ENCODE measurements at places on chromosomes 4 and X. TPM values are rescaled to one million over a fixed set of nuclear protein-coding genes. Genes with fewer than 3 reads are reported as not detected.

DNA sequence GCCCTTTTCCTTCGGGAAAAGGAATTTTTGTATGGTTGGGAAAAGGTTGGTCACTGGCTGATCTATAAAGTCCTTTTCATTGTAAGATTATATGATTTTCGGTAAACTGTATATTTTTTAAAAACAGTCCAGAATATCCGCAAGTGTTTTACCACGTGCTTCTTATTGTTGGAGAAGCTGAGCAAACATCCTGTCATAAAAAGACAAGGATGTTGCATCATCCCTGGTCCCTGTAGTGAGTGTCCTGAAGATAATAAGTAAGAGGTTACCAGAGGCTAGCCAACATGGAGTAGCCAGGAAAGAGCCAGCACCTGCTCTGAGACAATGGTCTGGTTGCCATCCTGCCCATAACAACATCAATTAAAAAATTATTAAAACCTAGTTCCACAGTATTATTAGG, 5.1 kb downstream of the CXCL9 start:
- DNase-seq, result no peak

DNA sequence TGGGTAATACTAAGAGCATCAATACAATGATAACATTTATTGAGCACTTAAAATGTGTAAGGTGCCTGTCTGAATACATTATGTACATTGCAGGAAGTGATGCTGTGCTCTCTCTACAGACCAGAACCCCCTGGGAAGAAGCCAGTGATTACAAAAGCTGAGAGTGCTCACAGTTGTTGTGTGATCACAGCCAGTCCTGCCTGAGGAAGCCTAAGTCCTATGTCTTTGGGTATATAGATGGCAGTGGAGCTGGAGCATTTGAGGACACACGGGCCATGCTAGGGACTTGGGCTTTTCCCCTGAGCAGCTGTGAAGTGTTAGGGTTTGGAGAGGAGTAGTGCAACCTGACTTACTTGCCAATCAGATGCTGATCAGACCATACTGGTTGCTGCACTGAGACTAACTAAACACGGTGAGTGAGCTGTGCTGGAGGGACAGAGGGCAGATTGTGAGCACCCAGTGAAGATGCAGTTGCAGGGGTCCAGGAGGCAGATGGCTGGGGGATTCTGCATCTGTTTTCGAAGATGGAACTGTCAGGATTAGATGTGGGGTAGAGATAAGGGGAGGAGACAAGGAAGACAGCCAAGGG, 60.8 kb upstream of the TBC1D14 start:
- DNase-seq, result no peak

DNA sequence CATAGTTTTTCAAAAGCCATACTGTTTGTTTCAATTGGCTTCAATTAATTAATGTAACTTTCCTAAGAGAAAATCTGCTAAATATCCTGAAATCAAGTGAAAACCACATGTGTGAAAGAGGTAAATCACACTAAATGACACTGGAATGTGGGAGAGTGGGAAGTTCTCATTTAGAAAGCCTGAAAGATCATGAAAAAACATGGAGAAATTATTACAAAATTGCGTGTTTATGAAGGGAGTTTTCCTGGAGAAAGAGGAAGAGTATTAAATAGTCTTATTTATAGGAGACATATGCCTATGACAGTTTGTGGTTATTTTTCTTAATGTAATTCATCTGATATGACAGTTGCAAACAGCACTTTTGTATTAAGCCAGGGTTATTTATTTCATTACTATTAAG, 183.7 kb downstream of the DKK2 start:
- DNase-seq, result no peak

DNA sequence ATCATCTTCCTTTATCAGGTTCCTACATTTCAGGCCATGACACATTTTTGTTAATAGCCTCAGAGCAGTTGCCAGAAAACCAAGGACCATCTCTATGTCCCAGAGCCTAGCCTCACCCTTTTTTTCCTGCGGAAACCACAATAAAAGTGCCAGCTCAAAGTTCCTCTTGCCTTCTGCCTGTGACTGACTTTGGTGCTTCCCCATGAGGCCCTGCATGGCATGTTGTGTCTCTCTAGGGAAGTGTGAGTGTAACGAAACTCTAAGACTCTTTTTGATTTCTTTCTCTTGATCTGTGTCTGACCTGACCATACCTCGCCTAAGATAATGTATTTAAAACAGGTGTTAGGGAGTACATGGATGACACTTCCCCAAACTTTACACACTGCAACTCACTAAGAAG, 642.3 kb upstream of the BOD1L1 start:
- no peak for DNase-seq

- no peak for DNase-seq
Observed at GRCh38 chr4:2442175-2442993, 23.6 kb downstream of the CFAP99 start.

DNA sequence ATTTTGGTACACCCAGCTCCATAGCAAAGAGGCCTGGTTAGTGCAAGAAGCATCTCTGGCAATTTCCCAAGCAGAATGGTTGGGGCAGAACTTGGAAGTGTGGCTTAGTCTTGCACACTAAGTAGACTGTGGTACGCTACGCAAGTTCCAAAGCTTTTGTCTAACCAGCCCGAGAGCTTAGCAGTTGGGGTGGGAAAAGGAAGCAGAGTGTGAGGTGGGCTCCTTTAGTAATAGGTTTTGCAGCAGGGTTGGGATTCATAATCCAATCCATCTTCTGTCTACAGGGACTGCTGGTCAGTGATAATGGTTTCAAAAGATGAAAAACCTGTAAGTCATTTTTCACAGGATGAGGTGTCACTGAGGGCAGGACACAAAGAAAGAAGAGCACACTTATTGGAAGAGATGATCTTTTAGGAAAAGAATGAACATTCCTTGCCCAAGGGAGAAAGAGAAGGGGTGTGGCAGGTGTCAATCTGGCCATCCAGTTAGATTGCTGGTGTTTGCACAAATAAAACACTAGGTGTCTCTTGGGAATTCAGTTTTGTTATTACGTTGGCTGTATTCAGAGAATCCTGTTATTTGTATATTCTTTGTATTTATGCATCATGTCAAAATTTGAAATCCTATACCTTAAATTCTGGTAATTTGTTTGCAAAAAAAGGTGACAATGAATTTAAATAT, 244.3 kb downstream of the GPAT3 start:
- DNase-seq, result no peak

DNA sequence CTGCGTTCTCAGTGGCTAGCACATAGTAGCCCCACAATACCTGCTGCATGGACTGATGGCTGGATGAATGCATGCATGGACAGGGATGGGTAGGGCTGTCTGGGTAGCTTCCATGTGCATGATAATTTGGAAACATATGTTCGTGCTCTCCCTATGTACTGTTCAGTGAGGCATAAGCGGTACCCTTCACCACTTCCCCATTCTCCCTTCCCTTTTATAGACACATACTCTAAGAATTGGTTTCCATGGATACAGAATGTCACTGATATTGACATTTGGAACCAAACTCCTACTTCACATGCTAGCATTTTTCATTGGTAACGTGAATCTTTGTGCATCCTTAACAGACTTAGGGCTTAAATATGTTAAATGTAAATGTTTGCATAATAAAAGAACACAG, 20.4 kb downstream of the USP46 start:
- DNase-seq, result no peak

GRCh38 chr4:13918110-13918509, 290.6 kb upstream of the BOD1L1 start:
- DNase-seq, result peak; percentile 30

GRCh38 chrX:104961926-104962325, 258.6 kb downstream of the TEX13A start:
- no peak for DNase-seq

DNA sequence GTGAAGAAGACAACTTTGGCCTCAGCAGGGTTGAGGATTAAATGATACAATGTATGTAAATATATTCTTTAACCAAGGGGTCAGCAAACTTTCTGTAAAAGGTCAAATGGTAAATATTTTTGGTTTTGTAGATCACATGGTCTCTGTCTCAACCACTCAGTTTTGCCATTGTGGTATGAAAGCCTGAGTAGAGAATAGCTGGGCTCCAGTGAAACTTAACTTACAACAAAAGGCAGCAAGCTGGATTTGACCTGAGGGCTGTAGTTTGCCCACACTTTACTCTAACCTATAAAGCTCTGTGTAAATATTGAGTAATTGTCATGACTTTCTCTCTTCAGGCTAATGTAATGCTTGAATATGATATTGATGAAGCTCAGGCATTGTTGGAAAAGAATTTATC, 19.6 kb downstream of the VBP1 start:
- DNase-seq, result no peak

- DNase-seq, result no peak
Observed at GRCh38 chrX:150871341-150871811, 27.1 kb downstream of the CD99L2 start.

DNA sequence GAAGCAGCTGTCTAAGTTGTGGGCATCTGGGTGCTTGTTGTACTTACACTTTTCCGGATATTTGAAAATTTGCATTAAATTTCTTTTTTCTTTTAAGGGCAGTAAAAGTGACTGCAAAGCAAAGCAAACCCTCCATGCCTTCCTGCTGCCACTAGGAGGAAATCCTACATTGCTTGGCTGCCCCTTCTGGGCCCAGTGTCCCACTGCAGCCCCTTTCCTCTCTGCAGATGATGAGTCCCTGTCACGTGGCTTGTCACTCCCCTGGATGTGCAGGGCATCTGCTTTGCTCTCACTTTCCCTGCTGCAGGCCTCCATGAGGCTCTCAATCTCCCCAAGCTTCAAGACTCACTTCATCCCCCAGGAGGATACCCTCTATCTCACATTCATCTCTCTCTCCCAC, 12.7 kb downstream of the TSR2 start:
- no peak for DNase-seq

DNA sequence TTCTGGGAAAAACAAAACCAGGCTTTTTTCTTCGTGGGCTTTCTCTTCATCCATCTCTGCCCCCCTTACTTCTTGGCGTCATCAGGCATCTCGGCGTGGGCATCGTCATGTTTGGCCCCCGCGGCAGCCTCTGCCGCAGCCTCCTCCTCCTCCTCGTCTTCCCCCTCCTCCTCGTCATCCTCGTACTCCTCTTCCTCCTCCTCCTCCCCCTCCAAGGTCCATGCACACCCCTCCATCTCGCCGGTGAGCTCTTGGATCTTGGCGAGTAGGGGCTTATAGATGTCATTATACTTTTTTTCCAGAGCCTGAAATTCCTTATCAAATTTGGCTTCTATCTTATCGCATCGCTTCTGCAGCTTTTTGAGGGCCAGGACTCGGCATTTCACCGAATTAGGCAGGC, 488 bp downstream of the NAP1L5 start:
- peak; percentile 60 for DNase-seq

- no peak for DNase-seq
Observed at GRCh38 chr4:189802884-189803283, 137.8 kb upstream of the FRG1 start.

DNA sequence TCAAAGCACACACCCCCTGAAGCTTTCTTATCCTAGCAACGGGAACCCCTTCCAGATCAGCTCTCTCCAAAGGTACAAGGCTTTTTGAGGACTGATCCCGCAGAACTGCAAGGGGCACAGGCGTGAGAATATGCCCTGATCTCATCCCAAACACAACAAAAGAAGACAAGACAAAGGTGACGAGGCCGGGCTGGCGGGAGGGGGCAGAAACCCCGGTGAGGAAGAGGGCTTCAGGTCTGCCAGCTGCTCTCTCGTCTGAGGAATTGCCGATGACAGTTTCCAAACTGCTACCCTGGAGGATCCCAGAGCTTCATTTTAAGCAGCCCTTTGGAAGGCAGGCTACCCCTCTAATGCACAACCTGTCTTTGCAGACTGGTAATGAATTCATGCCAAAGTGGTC, 3.4 kb downstream of the HCFC1 start:
- no peak for DNase-seq

GRCh38 chr4:23353200-23353599, 536.6 kb downstream of the PPARGC1A start:
- no peak for DNase-seq

DNA sequence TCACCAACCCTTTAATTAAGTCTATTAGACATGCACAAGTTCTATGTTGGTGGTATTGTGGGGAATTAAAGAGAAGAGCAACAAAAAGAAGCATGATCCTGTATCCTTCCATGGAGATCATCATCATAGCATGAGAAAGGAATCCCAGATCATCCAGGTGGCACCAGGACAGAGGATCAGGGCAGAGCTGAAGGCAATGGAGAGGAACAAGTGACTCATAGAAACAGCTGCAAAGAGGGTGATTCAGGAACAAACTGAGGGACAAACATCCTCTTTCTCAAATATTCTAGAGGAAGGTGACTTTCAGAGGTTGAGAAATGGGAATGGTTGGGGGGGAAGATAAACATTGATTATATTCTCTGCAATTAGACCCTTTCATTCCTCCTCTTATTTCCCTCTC, 105.5 kb upstream of the OTUD4 start:
- no peak for DNase-seq

GRCh38 chr4:11467931-11468330, 39.2 kb upstream of the HS3ST1 start:
- no peak for DNase-seq

DNA sequence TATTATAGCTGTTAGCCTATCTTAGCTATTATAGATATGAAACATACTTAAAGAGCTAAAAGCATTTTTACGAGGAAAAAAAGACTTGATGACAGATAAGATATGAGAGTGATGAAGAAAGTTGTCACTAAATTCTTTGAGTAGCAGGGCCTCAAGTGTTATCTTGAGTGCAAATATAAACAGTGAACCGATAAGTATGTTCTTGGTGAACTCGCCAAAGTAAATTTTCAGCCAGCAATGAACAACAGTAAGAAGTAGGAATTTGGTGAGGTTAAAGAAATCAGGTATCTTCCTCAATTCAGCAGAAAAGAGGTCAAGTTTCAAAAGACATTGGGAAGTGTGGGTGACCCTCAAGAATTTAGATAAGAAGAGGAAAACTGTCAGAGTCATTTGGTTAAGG, 471.8 kb upstream of the FTHL17 start:
- no peak for DNase-seq

DNA sequence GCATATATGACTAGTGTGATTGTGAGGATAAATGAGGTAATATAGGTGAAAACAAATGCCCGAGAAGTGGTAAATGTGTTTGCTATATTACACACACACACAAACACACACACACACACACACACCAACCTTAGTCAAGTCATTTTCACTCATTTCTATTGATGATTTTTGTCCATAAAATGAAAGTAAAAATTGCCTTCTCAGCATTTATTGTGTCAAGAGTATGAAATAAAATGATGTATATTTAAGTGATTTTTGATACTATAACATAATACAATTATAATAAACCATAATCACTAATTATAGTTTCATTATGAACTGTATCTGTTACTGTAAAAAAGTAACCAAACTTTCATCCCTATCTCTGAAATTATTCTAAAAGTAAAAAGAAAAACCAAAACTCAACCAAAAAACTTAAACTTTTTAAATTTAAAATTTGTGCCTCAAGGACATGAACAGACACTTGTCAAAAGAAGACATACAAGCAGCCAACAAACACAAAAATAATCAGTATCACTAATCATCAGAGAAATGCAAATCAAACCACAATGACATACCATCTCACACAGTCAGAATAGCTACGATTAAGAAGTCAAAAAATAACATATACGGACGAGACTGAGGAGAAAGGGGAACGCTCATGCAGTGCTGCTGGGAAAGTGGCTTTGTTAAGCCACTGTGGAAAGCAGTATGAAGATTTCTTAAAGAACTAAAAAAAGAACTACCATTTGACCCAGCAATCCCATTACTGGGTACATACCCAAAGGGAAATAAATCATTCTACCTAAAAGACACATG, 601.0 kb downstream of the TMA16 start:
- no peak for DNase-seq

Gene MUC7
- polyA plus RNA-seq, result not detected

Gene RBM46
- 0.15 TPM for polyA plus RNA-seq

Gene SOD3
- polyA plus RNA-seq, result 16.3 TPM

Gene SMARCA1
- 47.5 TPM for polyA plus RNA-seq

Gene GAB1
- polyA plus RNA-seq, result 31.1 TPM

Gene DUSP21
- not detected for polyA plus RNA-seq
